ENCODE measurements at places on chromosomes 5 and 9.

GRCh38 chr5:171840711-171841522 lies 55.3 kb downstream of the SMIM23 start:
- no peak for DNase-seq

DNA sequence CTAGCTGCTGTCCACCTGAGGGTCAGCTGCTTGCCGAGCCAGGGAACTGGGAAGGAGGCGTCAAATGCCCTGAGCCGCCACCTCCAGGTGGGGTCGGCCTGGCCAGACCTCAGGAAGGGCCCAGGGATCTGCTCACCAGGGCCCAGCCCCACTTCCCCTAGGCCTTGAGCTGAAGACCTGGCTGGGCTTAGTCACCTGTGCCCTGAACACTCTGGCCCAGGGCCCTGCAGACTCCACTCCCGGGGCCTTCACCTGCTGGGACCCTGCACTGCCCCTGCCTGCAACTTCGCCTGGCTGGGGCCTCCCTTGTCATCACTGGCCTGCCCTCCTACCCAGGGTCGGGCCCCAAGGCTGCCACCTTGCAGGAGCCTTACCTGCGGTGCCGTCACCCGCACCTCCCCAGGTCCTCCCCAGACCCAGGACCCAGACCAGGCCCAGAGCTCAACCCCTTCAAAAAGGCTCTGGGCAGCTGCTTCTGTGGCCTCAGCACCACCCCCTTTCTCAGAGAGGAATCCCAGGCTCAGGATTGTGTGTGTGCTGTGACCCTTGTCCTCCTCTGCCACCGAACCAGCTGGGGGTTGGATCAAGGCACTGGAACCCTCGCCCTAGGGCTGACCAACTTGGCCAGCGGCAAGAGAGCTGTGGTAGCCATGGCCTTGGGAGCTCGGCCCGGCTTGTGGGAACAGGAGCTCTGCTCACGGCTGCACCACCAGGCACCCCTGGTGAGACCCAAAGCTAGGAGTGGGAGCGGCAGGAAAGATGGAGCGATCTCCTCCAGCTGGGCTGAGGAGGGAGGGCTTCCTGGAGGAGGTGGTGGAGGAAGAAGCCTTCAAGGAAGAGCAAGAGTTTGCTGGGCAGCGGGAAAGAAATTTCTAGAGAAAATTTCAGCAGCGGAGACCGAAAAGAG lies 1.2 kb upstream of the NELFB start:
- no peak for DNase-seq

- DNase-seq: no peak
Observed at GRCh38 chr5:66882606-66883227, 286.5 kb downstream of the MAST4 start.

GRCh38 chr9:91141407-91141965 lies 220.2 kb downstream of the AUH start:
- DNase-seq: no peak

DNA sequence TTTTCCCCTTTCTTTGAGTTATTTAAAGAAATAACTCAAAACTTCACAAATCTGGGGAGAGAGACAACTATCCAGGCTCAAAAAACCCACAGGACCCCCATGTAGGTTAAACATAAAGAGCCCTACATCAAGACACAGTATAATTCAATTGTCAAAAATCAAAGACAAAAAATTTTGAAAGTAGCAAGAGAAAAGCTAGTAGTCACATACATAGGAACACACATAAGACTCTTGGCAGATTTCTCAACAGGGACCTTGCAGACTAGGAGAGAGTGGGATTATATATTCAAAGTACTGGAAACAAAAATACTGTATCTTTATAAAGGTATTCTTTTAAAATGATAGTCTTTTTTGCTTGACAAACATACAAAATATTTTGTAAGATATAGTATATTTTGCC lies 296.9 kb downstream of the OSTF1 start:
- DNase-seq: no peak

- no peak for DNase-seq
Observed at GRCh38 chr9:137230705-137231371, at the start of gene SLC34A3. TSS of gene SLC34A3 (plus strand) at chr9:137230901. CDS start at chr9:137231703, 802 bp downstream.

DNA sequence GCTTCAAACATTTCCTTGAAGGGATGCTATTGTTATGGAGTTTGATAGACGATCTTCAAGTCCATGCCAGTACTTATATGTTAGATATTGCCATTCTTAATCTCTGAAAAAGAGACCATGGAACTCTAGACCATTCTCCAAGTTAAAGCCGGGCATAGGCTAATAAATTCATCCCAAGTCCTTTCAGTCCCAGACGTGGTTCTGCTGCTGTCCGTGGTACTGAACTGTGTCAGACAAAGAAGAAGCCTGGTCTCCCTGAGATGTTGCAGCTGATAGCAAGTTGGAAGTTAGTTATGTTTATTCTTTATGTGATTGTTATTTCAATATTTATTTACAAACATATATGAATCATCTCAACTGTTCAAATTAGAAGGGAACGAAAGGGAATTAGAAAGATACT lies 158.7 kb downstream of the NMUR2 start:
- DNase-seq: no peak

GRCh38 chr5:178586396-178586795 lies 3.8 kb downstream of the COL23A1 start:
- DNase-seq: no peak

- DNase-seq: no peak
Observed at GRCh38 chr5:23014266-23014665, 161.1 kb upstream of the CDH12 start.

GRCh38 chr5:142307146-142307890 lies 17.5 kb downstream of the SPRY4 start:
- DNase-seq: no peak

GRCh38 chr5:158988987-158989730 lies 110.6 kb downstream of the EBF1 start:
- DNase-seq: no peak
